A549 treated with AZD2906 at 1 μM for 4 hours (cell line): ENCODE measurements at places on chromosomes 2 and 18. TPM values are rescaled to one million over a fixed set of nuclear protein-coding genes. Genes with fewer than 3 reads are reported as not detected.

Gene OTOF
- total RNA-seq, result 0.11 to 0.26 TPM (median 0.13 TPM) in 5 replicates

Gene ERBB4
- total RNA-seq, result 0.01 TPM in 1 of 5 replicates, not detected in the others

Gene NYAP2
- 0.02 TPM in 2 of 5 replicates, not detected in the others for total RNA-seq

Gene HOXD10
- 4.4 to 5.7 TPM (median 5.2 TPM) in 5 replicates for total RNA-seq

Gene LRP1B
- total RNA-seq, result 0.01 TPM in 3 of 5 replicates, not detected in the others

Gene ITGB6
- 0.40 to 0.87 TPM (median 0.55 TPM) in 5 replicates for total RNA-seq

Gene INHA
- 0.21 to 0.59 TPM (median 0.52 TPM) in 5 replicates for total RNA-seq

Gene CHPF
- 18.6 to 32.1 TPM (median 31.6 TPM) in 5 replicates for total RNA-seq

Gene ABHD3
- 17.1 to 18.8 TPM (median 18.5 TPM) in 5 replicates for total RNA-seq

Gene NXPH2
- total RNA-seq, result not detected in 5 replicates

Gene FKBP7
- total RNA-seq, result 7.3 to 12.1 TPM (median 10.2 TPM) in 5 replicates
